ENCODE measurements at places on chromosomes 16 and 17.

GRCh38 chr16:84879569-84880487 lies 60.0 kb downstream of the CRISPLD2 start:
- DNase-seq, result no peak

DNA sequence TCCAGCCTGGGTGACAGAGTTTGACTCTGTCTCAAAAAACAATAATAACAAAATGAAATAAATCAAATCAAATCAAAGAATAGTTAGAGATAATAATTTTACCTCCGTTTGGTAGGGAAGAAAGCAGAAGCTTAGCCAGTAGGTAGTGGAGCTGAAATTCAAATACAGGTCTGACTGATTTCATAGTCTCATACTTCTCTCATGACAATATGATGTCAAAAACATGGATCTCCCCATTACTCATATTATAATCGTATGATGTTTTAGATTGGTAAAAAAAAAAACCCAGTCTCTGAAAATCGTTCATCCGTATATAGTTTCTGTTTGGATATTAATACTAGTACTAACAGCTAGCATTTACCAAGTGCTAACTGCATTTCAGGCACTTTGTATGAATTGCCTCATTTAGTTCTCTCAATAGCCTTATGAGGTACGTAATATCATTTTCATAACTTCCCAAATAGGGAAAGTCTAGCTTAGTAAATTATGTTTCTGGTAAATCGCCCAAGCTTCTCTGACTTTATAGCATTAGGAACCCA lies 48.7 kb downstream of the CDH8 start:
- DNase-seq, result no peak

DNA sequence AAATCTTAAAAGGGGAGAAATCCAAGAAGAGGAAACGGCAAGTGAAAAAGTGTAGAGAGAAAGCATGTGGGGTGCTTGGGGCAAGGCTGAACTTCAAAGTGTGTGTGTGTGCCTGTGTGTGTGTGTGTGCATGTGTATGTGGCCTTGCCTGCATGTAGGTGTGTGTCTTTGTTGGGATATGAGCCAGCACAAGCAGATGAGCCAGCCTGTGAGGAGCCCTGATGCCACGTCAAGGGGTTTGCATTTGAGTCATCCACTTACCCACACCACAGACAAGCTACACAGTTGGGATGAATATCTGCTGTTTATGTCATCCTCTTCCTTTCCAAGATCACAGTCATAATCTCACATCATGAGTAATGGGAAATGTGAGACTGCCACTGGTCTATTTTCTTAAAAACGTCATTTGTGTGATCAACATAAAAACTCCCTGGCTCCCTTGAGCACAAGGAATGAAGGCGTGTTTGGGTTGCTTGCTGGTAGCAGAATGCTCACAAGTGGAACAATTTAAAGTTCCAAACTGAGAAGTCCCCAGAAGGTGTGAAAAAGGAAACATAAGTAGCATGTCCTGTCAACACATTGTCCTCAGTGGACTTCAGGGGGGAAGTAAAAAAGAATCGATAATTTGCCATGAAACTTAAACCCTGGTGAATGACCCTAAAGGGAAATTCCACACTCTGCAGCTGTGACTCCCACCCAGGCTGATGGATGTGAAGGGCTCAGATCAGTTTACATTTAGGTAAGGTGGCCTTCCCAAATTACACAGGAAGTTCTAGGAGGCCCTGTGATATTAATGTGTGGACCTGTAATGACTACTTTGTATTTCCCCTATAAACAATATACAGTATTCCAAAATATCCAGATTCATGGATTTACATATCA lies 14.7 kb downstream of the KCTD19 start:
- peak; percentile 100 for DNase-seq

DNA sequence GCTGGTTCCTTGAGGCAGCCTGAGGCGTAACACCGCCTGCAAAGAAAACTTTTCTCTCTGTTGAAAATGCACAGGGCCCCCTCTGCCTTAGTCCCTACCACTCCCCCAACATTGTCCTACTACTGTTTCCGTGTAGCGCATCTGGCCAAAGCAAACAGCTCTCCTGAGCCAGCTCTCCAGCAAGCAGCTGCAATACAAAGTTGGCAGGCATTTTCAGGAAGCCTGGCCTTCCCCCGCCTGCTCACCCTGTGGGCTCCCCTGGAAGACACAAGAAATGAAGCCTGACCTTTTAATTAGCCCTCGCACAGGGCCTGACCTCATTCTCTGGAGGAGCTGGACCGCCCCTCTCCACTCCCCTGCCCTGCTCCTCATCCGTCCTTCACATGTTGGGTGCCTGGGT lies 66.7 kb downstream of the SOX9 start:
- DNase-seq, result no peak

- no peak for DNase-seq
Measured at GRCh38 chr16:71407731-71408130, 34.1 kb downstream of the TLE7 start.

GRCh38 chr17:81388612-81389367 lies 6.5 kb upstream of the BAHCC1 start:
- no peak for DNase-seq

- no peak for DNase-seq
Measured at GRCh38 chr17:70338946-70339354, 169.6 kb downstream of the KCNJ2 start.

GRCh38 chr16:75758215-75758614 lies 31.9 kb upstream of the CPHXL start:
- no peak for DNase-seq
